ENCODE measurements at places on chromosomes 11 and 22. TPM values are rescaled to one million over a fixed set of nuclear protein-coding genes. Genes with fewer than 3 reads are reported as not detected.
A peak's percentile ranks its signal among the peaks of the same experiment; 100 is the strongest.

SLC6A5 gene
- total RNA-seq, result not detected

NR1H3 gene
- total RNA-seq, result 33.5 TPM

DNA sequence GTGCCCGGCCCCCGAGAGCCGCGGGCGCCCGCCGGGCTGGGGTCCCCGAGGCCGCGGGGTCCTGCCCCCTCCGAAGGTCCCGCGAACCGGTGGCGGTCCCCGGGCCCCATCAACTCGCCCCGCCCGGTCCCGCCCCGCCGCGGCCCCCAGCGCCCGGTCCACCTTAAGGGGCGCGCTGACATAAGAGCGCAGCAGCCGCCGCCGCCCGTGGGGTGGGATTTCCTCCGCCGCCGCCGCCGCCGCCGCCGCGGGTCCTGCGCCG lies at the start of gene ZDHHC8:
Gene ZDHHC8, plus strand, starts transcription at position 208 of the 262 bp plus-strand sequence. CDS start 144 bp downstream, outside the sequence.
- no peak for DNase-seq

DNA sequence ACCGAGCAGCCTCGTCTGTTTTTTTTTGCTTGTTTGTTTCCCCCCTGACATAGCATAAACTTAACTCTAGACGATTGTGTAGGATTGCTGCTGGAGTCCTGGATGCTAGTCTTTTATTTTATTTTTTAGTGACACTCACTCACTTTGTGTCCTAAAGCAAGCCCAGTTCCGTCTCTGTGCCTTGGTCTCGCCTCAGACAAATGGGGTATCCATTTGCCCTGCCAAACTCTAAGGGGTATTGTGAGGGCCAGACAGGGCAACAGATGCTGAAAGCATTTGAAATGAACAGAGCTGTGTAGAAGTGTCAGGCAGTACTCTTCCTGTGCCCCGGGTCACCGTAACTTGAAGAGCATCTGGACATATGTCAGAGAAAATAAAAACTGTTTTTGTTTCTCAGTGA lies 34.8 kb upstream of the DKK3 start:
- DNase-seq, result no peak

DNA sequence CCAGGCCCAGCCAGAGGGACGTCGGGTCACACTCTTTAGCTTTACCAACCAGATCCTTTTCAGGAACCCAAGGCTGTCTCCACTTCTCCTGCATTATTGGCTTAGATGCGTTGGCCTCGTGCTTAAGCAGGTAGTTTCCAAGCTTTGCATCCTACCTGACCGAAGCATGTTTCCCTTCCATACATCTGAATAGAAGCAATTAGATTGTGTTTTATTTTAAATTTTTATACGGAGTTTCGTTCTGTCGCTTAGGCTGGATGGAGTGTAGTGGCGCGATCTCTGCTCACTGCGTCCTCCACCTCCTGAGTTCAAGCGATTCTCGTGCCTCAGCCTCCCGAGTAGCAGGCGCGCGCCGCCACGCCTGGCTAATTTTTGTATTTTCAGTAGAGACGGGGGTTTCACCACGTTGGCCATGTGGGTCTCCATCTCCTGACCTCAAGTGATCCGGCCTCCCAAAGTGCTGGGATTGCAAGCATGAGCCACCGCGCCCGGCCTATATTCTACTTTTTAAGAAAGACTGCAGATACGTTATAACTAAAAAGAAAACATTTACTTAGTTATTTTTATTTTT lies 677 bp downstream of the DYNC2H1 start:
- DNase-seq, result no peak

DNA sequence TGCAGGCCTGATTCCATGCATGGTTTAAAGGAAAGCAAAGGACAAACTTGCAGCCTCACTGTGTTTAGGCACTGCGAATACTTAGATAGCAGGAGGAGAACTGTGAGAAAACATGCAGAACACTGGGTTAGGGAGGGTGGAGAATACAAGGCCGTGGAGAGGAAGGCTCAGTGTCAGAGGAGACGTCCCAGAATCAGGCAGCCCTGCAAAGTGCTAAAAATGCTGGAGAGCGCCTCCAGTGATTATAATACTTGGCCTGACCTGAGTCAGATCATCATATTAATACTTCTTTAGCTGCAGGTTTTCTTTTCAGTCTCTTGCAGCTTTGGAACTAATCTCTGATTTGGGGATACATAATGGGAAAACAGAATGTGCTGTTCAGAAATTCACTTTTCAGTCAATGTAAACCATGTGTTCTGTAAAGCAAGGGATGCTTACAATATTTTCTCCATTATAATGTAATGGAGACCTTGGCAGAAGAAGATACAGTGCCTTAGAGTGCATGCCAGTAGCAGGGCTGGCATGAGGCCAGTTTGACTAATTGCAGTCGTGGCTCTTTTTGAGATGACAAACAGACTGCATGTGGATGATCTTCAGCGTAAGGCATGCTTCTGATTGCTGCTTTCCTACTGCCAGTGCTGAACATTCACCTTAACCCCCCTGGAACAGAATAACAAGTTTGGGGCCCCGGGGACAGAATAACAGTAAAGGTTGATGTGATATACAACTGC lies 16.8 kb downstream of the EXT2 start:
- DNase-seq, result no peak

- peak; percentile 62 for DNase-seq
Observed at GRCh38 chr11:47257517-47258316, at the start of gene NR1H3. Gene NR1H3, plus strand, starts transcription at chr11:47257996. Its CDS starts 1,221 bp downstream, at chr11:47259217.

DNA sequence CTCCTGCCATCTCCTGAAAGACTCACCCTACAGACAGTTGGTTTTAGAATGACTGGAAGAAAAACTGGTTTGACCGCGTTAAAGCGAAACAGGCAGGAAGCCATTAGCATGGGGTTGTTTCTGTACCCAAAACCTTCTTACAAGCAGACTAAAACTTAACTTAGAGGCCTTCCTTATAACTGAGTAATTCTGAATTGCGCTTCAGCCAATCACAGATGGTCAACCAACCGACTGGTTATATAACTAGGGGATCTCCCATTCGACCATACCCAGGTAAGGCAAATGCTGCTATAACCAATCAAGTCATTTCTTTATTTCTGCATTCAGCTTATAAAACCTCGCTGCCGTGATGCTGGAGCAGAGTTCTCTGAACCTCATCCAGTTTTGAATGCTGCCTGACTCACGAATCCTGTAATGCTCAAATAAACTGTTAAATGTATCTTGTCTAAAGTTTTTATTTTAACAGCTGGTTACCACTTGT lies 87.8 kb upstream of the DRD2 start:
- no peak for DNase-seq

GRCh38 chr11:34250732-34251588 lies 106.8 kb downstream of the ABTB2 start:
- peak; percentile 18 for DNase-seq

DNA sequence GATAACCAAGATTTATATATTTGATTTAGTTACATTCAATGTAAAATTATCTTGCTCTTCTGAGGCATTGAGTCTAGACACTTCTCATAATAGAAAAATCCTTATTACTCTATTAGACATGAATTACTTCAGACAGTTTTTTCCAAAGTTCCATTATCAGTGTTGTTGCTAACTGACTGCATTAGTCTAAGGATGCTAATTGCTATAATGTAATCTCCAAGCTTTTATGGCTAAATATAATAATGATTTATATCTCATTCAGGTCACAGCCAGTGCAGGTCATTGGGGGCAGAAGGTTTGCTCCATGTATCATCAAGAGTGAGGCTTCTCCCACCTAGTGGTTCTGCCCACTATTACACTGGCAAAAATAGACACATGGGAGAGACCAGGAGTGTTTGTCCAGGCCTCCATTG lies 377.2 kb upstream of the DDI1 start:
- DNase-seq, result no peak

- no peak for DNase-seq
Observed at GRCh38 chr11:22657101-22657694, 9.2 kb upstream of the GAS2 start.

DNA sequence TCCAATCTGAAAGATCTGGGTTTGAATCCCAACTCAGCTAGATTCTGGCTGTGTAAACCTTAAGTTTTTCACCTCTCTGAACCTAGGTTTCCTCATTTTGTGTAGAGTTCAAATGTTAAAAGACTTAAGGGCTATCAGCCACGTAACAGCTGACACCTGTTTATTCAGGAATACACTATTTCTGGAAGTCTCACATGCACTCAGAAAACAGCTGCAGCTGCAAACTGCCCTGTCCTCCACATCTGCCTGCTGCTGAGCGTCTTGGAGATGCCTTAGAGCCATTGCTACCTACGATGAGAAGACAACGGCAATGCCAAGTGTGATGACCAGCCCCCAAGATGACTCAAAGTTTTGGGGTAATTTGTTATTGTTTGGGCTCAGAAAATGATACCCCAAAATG lies 6.7 kb upstream of the TRIM44 start:
- DNase-seq, result no peak

All from mucosa of gallbladder (tissue), 1 donor.